A673 (cell line): ENCODE measurements at places on chromosomes 5 and 9. TPM values are rescaled to one million over a fixed set of nuclear protein-coding genes. Genes with fewer than 3 reads are reported as not detected.

Gene SPINK1
- total RNA-seq = not detected in 2 replicates

Gene ERGIC1
- total RNA-seq = 44.2 and 48.7 TPM in 2 replicates

Gene C9orf85
- 9.4 and 9.8 TPM in 2 replicates for total RNA-seq

Gene TYRP1
- total RNA-seq = 0.94 and 1.5 TPM in 2 replicates

Gene ROPN1L
- total RNA-seq = 0.24 and 0.39 TPM in 2 replicates

Gene IFNA7
- total RNA-seq = not detected in 2 replicates

- no peak for DNase-seq
- no peak overlapping the region for H3K4me3 ChIP-seq
- no peaks in the 10 kb centered on the region for H3K4me1 ChIP-seq
- no peak overlapping the region for H3K27ac ChIP-seq
- no peaks in the 10 kb centered on the region for H3K27me3 ChIP-seq
- H3K36me3 ChIP-seq = no peaks in the 10 kb centered on the region
Measured at GRCh38 chr9:71858812-71859211, 52.2 kb downstream of the ABHD17B start.

GRCh38 chr9:4297151-4297785 is 2.6 kb downstream of the GLIS3 start:
- peaks cover 38% of the 10 kb centered on the region for H3K27me3 ChIP-seq
- peaks cover 10% of the 10 kb centered on the region for H3K4me1 ChIP-seq
- H3K27ac ChIP-seq = no peak overlapping the region
- peak overlapping the region; percentile 65 for H3K4me3 ChIP-seq

GRCh38 chr5:61768692-61769281 is 436.7 kb downstream of the ZSWIM6 start:
- no peaks in the 10 kb centered on the region for H3K4me1 ChIP-seq
- peak; percentile 62 for DNase-seq
- no peak overlapping the region for H3K27ac ChIP-seq
- no peak overlapping the region for H3K4me3 ChIP-seq

DNA sequence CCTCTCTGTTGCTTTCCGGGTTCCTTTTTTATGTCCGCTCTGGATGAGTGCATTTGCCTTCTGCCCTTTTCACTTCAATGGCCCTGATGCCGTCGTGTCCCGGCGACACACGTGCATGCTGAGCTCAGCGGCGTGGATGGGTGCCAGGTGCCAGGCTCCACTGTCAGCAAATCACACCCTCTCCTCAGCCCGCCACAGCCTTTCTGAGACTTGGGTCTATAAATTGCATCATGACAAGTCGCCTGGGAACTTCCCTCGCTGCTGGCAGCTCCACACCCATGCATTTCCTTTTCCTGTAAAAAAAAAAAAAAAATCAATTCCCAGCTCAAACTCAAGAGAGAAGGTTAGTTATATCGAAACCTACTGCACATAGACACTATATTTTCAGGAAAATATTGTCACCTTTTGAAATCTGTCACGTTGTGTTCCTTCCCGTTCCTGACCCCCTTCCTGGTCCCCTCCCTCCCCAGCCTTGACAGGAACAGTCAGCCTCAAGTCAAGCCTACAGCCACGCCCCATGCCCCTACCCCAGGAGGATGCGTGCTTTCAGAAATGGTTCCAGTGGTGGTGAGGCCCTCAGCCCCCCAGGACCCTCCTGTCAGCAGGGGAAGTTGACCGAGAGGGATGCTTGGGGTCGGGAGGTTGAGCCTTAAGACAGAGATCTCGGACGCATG is 110.3 kb upstream of the PTCH1 start:
- no peaks in the 10 kb centered on the region for H3K36me3 ChIP-seq
- DNase-seq = peak; percentile 75
- H3K27ac ChIP-seq = no peak overlapping the region
- H3K27me3 ChIP-seq = no peaks in the 10 kb centered on the region
- no peak overlapping the region for H3K4me3 ChIP-seq
- H3K4me1 ChIP-seq = peaks cover 8% of the 10 kb centered on the region

DNA sequence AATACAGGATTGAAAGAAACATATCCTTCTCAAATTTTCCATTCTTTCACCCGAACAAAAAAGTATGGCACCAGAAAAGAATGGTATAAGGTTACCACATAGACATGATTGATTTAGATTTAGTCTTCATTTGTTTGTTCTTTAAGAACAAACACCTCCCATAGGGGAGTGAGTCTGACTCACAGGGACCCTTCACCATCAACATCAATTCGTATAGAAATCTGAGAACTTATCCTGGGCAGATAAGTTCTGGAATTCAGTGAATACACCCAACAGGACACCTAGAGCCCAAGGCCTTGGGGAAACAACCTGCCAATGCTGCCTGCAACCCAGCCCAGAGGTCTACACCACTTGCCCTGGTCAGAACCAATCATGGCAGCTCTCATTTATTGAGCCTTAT is 46.2 kb downstream of the LHFPL2 start:
- no peak for DNase-seq
- H3K27me3 ChIP-seq = no peaks in the 10 kb centered on the region
- no peak overlapping the region for H3K27ac ChIP-seq
- H3K4me1 ChIP-seq = no peaks in the 10 kb centered on the region

DNA sequence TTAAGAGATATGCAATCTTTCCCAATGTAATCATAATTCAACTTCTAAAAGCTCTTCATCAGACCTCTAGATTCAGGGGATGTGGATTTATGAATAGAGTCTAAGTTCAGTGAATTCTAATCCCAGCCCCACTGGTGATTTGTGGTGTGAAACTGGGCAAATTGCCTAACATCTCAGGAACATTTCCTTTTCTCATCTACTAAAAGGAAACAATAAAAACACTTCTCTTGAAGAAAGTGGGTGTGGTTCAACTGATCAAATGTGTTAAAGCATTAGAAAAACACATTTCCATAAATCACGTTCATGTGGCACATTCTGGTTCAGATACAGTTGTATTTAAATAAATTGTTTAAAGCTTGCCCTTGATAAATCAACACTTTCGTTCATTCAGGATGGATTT is 631.7 kb upstream of the CDH6 start:
- H3K27me3 ChIP-seq = no peaks in the 10 kb centered on the region
- no peaks in the 10 kb centered on the region for H3K36me3 ChIP-seq
- H3K4me1 ChIP-seq = peaks cover 9% of the 10 kb centered on the region
- no peak overlapping the region for H3K27ac ChIP-seq
- no peak overlapping the region for H3K4me3 ChIP-seq

DNA sequence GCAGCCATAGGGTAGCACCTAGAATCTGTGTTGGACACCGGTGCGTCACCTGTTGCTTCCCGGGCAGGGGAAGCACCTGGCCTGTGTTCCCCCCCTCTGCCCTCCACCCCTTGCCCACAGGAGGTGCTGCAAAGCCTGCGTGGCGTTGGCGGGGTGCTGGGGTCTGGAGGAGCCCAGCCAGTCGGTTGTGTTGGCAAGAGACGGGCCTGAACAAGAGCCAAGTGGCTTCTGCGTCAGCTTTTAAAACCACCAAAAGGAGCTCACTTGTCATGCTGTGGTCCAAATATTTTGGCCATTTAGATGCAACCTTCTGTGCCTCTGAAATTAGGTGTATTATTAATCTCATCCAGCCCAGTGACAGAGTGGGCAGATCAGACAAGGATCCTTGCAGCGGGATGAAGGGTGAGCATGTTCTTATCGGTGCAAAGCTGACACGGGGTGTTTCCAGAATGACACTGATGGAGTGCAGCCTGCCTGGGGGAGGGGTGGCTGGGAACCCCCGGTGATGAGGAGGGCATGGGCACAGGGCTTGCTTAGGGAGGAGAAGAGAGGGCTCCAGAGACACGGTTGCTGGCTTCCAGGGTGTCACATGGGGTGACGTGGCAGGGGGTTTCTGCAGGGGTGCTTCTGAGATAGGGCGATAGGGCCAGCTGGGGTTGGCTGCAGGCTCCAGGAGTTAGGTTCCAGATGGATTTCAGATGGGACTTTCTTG is 9.7 kb upstream of the RXRA start:
- H3K36me3 ChIP-seq = no peaks in the 10 kb centered on the region
- H3K27ac ChIP-seq = no peak overlapping the region
- H3K4me3 ChIP-seq = no peak overlapping the region
- DNase-seq = no peak
- peaks cover 48% of the 10 kb centered on the region for H3K4me1 ChIP-seq

- no peak for DNase-seq
- no peaks in the 10 kb centered on the region for H3K36me3 ChIP-seq
- no peak overlapping the region for H3K27ac ChIP-seq
- H3K4me1 ChIP-seq = peaks cover 20% of the 10 kb centered on the region
- H3K27me3 ChIP-seq = no peaks in the 10 kb centered on the region
Measured at GRCh38 chr9:131737426-131737825, 2.5 kb downstream of the RAPGEF1 start.

- DNase-seq = no peak
- H3K4me1 ChIP-seq = no peaks in the 10 kb centered on the region
- no peaks in the 10 kb centered on the region for H3K36me3 ChIP-seq
- H3K27me3 ChIP-seq = no peaks in the 10 kb centered on the region
- H3K4me3 ChIP-seq = no peak overlapping the region
Measured at GRCh38 chr9:82334286-82334685, 345.7 kb downstream of the SPATA31D1 start.

DNA sequence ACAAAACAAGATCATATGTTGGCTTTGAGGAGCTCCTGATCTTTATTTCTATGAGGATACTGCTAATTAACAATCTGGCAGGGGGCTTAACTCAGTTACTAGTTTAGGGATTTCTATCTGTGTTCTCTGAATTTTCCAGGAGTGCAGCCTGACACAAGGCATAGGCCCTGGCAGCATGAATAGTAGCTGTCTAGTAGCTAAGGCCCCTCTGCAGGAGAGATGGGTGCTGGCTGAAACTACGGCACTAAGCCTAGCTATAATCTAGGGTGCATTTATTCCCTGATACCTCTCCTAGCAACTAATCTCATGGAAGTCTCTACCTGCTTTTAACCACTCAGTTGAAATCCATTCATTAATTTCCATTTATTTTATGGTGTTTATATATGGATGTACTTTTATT is 268.2 kb downstream of the TMEM232 start:
- no peak overlapping the region for H3K4me3 ChIP-seq
- no peaks in the 10 kb centered on the region for H3K4me1 ChIP-seq
- H3K27ac ChIP-seq = no peak overlapping the region

- H3K36me3 ChIP-seq = peaks cover under 1% of the 10 kb centered on the region
- peaks cover 6% of the 10 kb centered on the region for H3K4me1 ChIP-seq
- DNase-seq = no peak
- peak overlapping the region; percentile 88 for H3K4me3 ChIP-seq
- H3K27ac ChIP-seq = peak overlapping the region; percentile 91
Measured at GRCh38 chr5:169583101-169583423, 511 bp upstream of the SPDL1 start.

DNA sequence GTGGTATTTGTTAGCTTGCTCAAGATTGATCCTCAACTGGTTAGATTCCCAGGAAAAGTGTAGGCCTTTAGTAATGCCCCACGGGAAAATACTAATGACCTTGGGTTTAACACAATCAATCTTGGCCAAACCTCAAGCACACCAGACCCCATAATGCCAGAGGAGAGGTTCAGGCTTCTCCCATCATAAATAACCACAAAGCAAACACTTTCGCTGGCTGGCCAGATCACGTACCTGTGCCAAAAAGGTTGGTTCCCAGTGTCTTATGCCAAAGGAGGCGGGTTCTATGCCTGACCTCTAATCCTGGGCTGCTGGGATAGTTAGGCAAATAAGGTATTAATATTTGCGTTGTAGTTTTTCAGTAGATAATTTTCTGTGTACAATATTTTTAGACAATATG is 379.2 kb upstream of the CDH18 start:
- no peaks in the 10 kb centered on the region for H3K27me3 ChIP-seq
- H3K4me1 ChIP-seq = no peaks in the 10 kb centered on the region
